ENCODE measurements at places on chromosomes 6 and 20.

- DNase-seq: no peak
Measured at GRCh38 chr20:58117944-58118343, 110.5 kb downstream of the ANKRD60 start.

GRCh38 chr6:18324706-18325042 is 60.3 kb upstream of the DEK start:
- no peak for DNase-seq

DNA sequence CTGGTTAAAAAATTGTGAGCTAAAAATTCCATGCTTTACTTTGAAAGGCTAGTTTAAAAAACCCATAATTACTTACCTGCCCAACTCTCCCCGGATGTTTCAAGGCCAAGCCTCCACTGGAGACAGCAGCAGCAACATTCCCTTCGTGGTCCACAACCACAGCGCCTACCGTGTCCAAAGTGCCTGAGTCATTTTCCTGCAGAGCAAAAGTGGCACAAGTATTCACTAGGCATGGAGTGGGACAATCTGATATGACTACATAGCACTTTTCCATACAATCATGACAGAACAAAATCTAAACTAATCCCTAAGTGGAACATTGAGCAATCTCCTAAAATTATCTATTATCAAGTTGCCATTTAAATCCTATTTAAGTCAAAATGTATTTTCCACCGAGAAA is 104.8 kb downstream of the TASP1 start:
- DNase-seq: no peak

- no peak for DNase-seq
Measured at GRCh38 chr20:46648903-46649649, 2.2 kb downstream of the SLC13A3 start.

DNA sequence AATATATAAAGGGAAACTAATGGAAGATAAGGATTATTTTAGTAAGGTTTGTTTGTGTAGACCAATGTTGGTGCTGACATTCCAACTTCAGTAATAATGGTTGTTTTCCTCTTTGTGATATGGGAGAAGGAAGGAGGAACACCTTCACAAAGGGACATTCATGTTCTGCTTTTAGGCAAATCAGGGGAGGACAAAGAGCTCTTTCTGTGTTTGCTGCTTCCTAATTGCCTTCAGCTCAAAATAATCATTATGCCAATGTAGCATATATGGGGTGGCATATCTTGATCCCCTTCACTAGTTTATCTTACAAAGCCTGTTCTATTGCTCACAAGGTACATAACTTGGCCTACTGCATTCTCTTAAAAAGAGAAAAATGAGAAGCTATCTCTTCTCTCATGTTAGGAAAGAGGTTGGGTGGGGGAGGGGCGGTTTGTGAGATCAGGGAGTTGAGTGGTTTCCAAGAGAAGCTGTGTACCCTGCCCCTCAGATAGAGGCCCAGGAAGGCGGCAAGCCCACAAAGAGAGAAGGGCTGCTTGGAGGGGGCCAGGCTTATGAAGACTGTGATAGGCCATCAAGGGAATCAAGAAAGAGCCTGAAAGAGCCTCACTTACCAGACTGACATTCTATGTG is 4.7 kb upstream of the ADGRG6 start:
- DNase-seq: no peak

GRCh38 chr6:13763740-13764381 is 50.5 kb downstream of the MCUR1 start:
- DNase-seq: no peak
